ENCODE measurements at places on chromosomes 11 and 22.
A peak's percentile ranks its signal among the peaks of the same experiment; 100 is the strongest.

DNA sequence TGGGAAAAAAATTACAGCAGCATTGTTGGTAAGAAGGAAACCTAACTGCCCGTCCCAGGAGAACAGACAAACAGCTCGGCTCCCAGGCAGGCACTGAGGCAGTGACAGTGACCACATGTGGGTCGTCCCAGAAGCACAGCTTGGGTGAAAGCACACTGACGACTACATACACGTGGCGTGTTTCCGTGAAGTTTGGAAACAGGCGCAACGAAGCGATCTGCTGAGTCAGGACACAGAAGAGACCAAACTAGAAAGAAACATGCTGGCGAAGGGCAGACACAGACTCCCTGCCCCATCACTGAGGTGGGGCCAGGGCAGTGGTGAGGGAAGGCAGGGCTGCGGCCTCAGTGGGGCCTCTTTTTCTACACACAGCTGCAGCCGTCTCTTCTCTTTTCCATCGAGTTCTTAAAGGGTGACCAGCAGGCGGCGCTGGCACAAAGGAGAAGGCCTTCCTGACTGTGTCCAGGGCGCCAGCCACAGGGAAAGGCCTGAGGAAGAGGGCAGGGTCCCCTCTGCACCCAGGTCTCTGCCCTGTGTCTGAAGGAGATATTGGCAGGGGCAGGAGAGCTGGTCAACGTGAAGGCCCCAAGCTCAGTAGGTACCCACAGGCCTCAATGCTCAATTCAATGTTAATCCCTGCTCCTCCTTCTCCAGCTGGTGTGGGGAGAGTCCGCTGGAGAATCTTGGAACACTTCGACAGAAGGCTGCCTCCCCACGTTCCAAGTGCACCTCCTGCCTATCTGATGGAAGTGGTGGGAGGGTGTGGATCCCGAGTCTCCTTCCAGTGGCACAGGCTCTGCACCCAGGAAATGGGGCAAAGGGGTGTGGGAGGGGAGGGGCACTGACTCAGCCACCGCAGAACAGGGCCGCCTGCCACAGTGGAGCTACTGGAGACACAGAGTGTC, 19.9 kb downstream of the CARS1 start:
- peak; percentile 40 for DNase-seq

- DNase-seq, result no peak
Observed at GRCh38 chr22:20523086-20523983, 15.9 kb downstream of the MED15 start.

GRCh38 chr11:71936825-71937224, 8.0 kb downstream of the RNF121 start:
- no peak for DNase-seq

- DNase-seq, result no peak
Observed at GRCh38 chr22:24102366-24103200, 78.7 kb upstream of the SUSD2 start.

DNA sequence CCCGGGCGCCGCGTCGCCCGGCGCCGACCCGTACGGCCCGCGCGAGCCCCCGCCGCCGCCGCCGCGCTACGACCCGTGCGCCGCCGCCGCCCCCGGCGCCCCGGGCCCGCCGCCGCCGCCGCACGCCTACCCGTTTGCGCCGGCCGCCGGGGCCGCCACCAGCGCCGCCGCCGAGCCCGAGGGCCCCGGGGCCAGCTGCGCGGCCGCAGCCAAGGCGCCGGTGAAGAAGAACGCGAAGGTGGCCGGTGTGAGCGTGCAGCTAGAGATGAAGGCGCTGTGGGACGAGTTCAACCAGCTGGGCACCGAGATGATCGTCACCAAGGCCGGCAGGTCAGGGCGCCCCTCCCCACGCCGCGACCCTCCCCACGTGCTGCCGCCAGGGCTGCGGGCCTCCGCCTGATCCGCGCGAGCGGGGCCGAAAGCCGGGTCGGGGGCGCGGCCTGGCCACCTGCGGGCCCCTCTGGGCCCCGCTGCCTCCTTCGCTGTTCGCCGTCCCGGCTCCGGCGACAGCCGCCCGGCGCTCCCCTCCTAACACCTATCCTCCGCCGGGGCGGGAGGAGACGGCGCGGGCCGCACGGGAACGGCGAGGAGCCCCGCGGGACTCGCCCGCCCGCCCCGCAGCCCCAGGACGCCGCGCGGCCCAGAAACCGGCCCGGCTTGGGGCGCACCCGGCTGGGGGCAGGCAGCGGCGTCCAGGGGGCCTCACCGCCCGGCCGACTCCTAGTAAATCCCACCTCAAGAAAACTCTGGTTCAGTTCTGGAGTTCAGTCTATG, 560 bp downstream of the TBX1 start:
- no peak for DNase-seq

DNA sequence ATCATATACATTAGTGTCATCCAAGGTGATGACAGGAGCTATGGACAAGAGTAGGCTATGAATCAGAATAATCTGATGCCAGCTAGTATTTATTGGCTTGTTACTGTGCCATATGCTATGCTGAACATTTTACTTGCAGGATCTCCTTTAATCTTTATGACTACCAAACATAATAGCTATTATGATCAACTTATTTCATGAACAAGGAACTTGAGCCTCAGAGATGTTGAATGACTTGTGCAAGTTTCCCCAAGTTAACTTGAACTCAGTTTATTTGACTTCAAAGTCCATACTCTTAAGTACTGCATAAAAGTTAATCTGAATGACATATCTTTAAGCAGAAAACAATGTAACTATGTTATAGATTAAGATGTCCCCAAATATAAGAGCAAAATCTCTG, 178.8 kb upstream of the ARHGAP20 start:
- DNase-seq, result no peak

DNA sequence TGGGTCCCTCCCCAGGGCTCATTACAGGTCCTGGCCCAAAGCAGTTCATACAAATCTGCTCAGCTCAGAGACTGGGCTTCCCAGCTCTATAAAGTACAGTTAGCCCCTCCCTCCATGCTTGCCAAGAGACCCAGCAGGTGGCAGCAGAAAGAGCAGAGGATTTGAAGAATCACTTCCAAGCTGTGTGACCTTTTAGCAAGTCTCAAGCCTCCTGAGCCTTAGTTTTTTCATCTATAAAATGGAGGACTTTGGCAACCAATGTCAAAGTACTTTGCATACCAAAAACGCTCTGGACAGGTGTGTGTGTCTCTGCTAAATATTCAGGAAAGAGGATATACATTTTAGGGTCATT, 26.6 kb downstream of the RELT start:
- no peak for DNase-seq

DNA sequence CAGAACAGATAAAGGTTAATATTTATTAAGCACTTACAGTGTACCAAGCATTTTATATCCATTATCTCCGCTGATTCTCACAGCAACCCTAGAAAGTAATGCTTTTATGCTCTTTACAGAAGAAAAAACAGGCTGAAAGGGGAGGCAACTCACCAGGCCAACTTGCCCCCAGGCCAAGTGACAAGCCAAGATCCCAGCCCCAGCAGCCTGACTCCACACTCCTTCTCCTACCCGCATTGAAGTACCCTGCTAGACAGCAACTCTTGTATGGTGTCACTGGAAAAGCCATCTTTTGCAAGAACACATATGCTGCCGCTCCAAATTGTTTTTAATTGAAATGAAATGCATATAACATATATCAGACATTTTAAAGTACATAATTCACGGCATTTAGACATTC, 25.6 kb downstream of the SMCO4 start:
- no peak for DNase-seq

GRCh38 chr11:908273-908672, 2.3 kb downstream of the CHID1 start:
- no peak for DNase-seq

DNA sequence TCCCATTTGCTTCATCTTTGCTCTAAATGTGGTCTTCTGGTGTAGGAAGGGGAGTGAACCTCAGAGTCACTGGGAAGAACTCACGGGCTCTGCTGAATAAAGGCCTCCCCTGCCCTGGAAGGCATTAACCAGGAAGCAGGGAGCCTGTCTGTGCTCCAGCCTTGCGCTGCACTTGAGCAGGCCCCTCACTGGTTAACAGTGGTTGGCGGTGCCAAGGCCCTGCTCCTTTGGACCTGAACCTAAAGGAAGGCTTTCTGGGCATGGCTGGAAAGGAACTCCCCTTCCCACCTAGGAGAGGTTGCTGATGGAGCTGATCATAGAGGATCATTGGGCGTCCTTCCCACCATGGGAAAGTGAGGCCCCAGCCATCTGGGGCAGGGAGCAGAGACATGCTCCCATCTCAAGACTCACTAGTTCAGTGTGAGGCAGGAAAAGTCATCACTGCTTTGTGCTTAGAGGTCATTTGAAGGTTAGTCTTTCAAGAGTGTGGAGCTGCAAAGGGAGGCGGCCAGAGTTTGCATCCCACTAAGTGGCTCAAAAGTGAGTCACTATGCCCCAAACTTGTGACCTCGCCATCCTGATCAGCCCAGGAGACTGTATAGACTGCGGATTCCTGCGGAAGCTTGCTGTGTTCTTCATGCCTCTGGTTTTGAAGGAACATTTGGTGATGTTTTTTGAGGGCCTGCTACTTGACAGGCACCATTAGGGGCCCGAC, 50.4 kb downstream of the DBX1 start:
- no peak for DNase-seq

DNA sequence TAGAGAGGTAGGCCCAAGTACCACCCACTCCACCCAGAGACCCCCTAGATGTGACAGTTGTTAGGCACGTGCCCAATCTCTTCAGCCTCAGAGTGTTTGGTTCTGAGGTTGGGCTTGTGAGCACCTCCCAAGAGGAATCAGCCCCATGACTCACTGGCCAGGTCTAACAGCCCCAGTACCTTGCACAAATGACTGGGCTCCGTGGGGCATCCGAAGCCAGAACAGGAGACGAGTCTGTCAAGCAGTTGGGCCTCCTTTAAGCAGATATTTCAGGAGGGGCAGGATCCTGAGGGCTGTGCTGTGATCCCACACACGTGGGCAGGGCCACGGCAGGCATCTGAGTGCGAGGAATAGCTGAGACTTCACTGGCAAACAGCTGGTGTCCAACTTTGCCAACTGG, 29.1 kb upstream of the FGF19 start:
- no peak for DNase-seq

GRCh38 chr11:78815831-78816230, 241.2 kb upstream of the NARS2 start:
- no peak for DNase-seq

- DNase-seq, result no peak
Observed at GRCh38 chr11:118174006-118174567, 2.4 kb downstream of the SCN2B start.

DNA sequence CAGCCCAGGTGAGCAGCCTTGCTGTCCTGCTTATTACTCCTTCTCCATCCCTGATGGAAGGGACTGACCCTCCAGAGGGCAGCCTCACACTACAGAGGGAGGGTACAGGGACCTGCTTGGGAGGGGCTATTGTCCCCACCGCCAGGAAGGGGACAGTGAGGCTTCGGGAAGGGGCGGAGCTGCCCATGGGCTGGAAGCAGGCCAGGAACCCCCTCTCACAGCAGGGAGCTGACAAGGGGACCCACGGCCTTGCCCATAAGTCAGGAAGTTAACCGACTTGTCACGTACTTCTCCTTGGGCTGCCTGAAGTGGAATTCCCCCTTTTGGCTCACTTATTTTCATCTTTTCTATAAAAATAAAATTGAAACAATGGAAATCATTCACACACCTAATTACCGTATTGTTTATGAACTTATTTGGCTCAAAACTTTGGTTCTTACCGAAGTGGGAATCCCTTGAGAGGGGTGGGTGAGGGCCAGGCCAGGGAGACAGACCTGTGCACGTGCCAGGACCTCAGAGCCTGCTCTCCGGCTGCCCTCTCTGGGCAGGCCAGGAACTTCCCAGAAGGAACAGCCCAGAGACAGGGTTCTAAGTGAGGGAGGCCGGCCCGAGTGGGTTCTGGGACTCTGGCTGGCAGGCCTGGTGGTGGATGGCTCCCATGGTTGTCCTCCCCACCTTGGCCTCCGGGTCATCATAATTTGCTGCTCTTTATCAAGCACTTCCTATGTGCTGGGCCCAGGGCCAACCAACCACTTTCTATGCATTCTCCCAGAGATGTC, 5.8 kb downstream of the MGAT3 start:
- DNase-seq, result no peak

DNA sequence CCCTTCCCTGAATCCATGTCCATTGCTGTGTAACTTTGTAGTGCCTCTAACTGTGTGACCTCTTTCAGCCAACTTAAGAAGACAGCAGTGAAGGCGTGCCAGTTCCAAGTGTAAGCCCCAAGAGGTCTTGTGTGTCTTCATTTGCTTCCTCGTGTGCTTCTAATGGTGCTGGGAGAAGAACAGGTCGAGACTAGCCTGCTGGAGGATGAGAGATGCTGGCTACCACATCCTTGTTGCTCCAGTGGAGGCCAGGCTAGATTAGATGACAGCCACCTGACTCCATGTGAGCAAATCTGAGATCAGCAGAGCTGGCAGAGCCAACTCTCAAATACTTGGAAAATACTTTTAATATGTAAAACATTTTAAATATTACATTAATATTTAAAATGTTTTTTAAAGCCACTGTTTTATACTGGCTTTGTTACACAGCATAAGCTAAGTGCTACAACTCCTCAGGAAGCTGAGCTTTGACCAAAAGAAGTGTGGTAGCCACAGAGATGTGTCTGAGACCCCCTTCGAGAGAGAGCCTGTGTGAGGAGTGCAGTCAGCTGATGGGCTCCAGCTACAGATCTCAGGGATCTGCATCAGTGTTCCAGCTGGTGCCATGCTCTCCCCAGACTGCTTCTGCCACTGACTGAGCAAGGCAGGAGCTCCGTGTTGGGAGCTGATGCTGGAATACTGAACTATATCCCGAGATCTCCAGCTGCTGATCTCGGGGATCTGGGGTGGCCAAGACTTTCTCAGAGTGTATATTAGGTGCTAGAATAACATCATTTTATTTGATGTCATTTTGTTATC, 8.9 kb downstream of the KCNJ11 start:
- no peak for DNase-seq

- DNase-seq, result no peak
Observed at GRCh38 chr22:20164863-20165262, 14.0 kb upstream of the CCDC188 start.

DNA sequence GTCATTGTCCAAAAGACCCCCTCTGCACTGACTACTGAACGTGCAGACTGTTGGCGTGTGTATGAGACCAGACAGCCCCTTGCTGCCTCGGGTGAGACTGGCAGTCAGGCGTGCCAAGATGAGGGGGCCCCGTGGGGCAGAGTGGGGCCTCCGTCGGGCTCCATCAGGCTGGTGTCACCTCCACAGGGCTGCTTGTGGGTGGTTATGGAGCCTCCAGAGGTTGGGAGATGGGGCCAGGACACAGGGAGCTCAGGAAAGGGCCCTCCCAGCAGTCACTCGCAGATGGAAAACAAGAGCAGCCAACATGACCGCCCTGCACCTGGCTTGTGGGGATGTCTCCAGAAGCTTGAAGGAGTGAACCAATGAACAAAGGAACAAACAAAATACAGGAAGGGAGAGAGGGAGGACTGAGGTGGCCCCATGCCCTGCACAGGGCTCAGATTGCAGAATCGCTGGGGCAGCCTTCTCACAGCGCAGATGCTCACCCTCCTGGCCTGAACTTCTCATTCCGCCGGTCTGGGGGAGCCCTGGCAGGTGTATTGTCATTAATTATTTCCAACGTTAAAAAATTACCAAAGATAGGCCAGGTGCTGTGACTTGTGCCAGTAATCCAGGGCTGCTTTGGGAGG, 5.5 kb upstream of the PHLDA2 start:
- no peak for DNase-seq

- DNase-seq, result no peak
Observed at GRCh38 chr22:37639070-37639760, at the start of gene SH3BP1. Gene SH3BP1 (plus strand): TSS chr22:37639669. CDS start chr22:37639788, 119 bp downstream.

Measured in NCI-H526 treated with DMSO at 0.1 percent for 48 hours (cell line).